ENCODE measurements at places on chromosomes 7 and 10.

GRCh38 chr7:130332259-130333053, 12.2 kb upstream of the CPA5 start:
- DNase-seq: no peak

- peak; percentile 96 for DNase-seq
Measured at GRCh38 chr7:47757921-47758411, 176.1 kb upstream of the TNS3 start.

DNA sequence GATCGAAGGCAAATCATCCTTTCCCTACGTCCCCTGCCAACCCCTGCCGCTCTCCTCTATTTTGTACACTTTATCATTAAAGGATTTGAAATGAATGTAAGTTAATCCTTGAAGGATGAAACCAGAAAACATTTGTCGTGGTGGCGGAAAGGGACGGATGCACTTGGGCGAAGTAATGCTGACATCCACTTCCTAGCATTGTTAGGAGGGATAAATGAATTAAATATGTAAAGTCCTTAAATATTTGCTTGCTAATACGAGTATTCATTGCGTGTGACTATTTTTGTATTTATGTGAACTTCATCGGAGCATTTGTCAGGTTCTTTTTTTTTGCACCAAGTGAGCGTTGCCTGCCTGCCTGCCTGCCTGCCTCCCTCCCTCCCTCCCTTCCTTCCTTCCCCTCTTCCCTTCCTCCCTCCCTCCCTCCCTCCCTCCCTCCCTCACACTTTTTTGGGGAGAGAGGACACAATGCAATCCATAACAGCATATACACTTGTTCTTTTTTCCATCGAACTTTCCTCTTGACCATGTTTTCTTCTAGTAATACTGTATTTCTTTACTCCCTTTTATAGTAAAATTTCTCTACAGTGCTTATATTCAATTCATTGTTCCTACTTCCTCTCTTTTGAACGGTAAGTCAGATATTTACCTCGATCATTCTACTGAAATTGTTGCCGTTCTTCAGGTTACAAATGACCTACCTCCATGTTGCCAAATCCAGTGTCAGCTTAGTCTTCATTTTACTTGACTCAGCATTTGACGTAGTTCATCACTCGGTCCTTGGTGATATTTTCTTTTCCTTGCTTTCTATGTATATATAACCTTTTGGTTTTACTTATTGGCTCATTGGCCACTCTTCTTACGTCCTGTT, 831 bp downstream of the CCDC7 start:
- peak; percentile 11 for DNase-seq

DNA sequence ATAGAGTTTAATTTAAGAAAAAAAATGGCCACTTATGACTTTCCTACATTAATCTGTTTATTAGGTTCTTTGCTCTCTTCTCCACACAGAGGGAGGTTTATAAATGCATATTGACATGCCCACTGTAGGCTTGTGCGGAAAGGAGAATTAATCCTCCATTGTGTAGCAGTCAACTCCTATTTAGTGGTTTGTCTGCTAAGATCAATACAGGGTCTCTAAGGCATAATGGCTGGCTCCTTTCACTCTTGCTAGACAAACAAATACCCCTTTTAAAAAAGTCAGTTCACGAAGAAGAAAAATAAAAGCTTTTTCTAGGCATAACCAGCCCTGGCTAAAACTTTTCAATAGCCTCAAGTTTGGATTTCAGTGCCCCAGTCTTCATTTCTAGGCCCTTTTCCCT, 141.6 kb downstream of the TSPAN12 start:
- DNase-seq: no peak

GRCh38 chr7:132102942-132103341, 473.3 kb downstream of the PLXNA4 start:
- no peak for DNase-seq

GRCh38 chr7:93159490-93159889, 11.3 kb upstream of the SAMD9L start:
- DNase-seq: no peak

DNA sequence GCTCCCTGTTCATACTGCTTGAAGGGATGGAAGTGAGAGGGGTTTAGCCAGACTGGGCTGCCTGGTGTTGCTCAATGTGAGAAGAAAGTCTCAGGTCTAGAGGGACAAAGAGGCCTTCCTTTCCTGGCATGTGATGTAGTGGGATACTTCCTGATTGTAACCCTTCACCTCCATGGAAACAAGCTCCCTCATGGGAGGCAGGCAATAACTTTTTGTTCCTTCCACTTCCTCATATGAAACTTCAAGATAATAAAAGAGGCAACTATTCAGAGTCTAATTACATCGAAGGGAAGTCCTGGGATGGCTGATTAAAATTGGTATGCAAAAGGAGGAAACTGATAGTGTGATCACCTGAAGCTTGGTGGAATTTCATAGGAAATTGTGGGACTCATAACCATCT, 84.1 kb upstream of the ETV1 start:
- DNase-seq: no peak

DNA sequence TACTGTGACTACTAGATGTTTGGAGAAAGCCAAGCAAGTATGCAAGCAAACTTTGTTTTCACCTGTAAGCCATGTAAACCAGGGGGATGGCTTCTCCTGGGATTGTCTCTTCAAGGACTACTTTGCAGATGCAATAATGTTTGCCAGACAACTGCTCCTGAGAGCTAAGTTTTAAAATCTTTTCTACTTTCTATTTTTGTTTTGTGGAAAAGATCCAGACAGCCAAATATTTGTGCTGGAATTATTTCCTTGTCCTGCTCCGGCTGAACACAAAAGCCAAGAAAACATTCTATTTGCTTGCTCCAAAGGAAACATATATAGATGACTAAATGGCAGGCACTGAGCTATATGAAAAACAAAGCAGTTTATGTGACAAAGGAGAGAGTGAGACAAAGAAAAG, 51.6 kb downstream of the TFPI2 start:
- peak; percentile 12 for DNase-seq

- DNase-seq: peak; percentile 7
Measured at GRCh38 chr7:64881461-64882287, 21.4 kb upstream of the ZNF273 start.

- DNase-seq: peak; percentile 37
Measured at GRCh38 chr7:101308245-101309085, 13.1 kb downstream of the IFT22 start.

DNA sequence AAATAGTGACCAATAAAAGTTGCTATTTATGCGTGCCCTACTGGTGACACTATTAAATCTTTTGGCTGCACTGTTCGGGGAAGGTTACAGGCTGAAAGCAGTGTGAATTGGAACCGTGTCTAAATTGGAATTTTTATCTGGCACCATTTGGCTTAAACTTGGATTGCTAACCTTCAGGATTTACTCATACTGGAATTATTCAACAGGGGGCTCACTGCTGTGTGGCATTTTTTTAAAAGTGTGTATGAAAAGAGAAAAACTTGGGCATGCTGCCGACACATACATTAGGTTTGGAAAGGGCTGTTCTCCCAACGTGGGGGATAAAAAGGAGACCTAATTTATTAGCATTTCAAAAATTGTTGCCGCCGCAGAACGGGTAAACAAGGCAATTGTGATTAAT, 537.9 kb upstream of the MGMT start:
- no peak for DNase-seq

GRCh38 chr10:21297603-21298383, 227.7 kb downstream of the SKIDA1 start:
- DNase-seq: no peak

DNA sequence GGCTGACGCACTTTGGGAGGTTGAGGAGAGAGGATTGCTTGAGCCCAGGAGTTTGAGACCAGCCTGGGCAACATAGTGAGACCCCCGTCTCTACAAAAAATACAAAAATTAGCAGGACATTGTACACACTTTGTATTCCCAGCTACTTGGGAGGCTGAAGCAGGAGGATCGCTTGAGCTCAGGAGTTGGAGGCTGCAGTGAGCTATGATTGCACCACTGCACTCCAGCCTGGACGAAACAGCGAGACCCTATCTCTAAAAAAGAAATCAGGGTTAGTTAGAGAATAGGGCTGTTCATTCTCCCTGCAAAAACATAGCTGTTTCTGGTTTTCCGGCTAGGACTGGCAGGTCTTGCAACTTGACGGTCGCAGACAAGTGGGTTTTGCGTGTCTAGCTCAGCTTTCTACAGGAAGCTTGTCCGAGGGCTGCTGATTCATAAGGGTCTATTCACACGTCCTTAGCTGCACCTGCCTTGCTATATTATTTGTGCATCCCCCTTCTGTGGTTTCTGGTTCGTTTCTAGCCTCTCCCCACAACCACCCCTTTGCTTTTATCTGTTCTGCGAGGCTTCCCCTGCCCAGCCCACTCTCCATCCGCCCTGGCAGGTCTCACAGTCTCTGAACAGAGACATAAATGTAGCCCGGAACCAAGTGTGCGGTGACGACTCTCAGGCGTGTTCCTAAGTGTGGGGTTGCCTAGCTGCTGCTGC, 10.7 kb downstream of the AMZ1 start:
- DNase-seq: no peak

All from AG20443 (cell line).